ENCODE measurements at places on chromosomes 3 and 15.

GRCh38 chr3:138687236-138687635 is 78.7 kb downstream of the FAIM start:
- no peak for DNase-seq

DNA sequence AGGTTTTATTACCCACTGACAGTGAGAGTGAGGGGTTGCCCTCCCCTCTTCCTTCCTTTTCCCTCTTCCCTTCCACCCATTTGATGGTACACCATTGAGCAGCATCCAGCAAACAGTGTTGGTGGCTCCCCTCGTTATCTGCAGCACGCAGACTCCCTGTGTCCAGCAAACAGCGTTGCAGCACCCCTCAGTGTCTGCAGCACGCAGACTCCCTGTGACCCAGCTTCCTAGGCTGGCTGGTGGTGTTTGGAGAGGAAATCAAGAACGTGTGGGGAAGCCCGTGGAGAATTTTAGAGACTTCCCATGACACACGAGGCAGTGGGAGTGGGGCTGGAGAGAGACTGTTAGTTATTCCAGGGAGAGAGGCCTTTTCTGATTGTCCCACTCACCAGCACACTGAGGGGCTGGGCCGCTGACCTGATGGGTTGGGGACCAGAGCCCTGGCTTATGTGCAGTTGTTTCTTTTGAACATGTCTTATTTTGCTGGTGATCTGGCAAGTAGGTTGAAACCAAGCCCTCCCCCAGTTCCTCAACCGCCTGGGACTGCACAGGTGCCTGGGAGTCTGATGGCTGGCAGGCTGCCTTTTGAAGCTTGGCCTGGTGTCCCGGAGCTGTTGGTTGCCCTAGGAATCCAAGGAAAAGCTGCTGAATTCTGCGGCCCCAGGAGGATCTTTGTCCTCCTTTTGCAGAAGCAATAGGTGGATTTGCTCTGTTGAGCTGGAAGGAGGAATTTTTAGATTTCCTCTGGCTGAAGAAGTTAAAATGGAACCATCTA is 19.0 kb downstream of the APBA2 start:
- DNase-seq = no peak

- no peak for DNase-seq
Measured at GRCh38 chr3:132870541-132870940, 148.3 kb upstream of the NPHP3 start.

GRCh38 chr3:119364401-119364800 is 70.2 kb downstream of the ARHGAP31 start:
- no peak for DNase-seq
